Fibroblast of the aortic adventitia (primary cell): ENCODE measurements at places on chromosomes 7 and 10. TPM values are rescaled to one million over a fixed set of nuclear protein-coding genes. Genes with fewer than 3 reads are reported as not detected.

Gene HOXA3
- total RNA-seq, result 1.2 and 3.5 TPM in 2 replicates

Gene STEAP1
- total RNA-seq, result 23.5 and 83.4 TPM in 2 replicates

DNA sequence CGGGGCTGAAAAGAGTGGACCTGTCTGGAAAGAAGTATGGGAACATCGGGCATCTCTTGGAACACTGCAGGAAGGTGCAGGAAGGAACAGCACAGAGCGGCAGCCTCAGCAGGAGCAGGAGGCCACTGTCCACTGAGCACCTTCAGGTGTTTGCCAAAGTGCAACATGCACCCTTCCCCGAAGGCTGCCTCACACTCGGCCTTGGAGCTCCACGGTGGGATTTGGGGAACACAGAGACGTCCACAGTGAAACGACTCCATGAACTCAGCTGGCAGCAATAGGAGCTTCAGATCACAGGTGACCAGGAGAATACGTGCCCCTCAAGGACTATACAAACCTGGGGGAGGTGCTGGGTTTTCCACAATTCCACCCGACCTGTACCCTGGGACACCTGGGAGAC lies 140.3 kb upstream of the RET start:
- no peak for DNase-seq

Gene ZCWPW1
- 2.4 and 3.0 TPM in 2 replicates for total RNA-seq

GRCh38 chr10:133388973-133389818 lies 4.8 kb upstream of the MTG1 start:
- DNase-seq, result no peak

- DNase-seq, result peak; percentile 34
These were observed 21.3 kb downstream of the AVL9 start for GRCh38 chr7:32516551-32517100.

DNA sequence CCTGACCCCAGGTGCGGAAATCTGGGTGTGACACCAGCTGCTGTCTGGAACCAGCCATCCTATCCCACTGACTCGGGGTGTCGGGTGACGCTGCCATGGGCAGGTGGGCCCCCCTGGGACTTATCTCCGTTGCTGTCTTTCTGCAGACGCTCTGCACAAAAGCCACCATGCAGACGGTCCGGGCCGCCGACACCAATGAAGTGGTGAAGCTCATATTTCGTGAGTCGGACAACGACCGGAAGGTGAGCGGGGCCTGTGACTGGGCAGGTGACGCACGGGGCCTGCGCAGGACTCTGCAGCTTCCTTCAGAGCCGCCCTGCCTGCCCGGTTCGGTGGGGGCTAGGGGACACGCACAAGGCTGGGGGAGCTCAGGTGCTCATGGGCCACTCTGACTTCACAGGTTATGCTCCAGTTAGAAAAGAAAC lies 36.6 kb downstream of the NKX6-2 start:
- no peak for DNase-seq
